ENCODE measurements at places on chromosomes 16 and 17. TPM values are rescaled to one million over a fixed set of nuclear protein-coding genes. Genes with fewer than 3 reads are reported as not detected.

The ZNF668 gene
- 13.6 TPM for total RNA-seq

The KRTAP9-2 gene
- total RNA-seq = not detected

DNA sequence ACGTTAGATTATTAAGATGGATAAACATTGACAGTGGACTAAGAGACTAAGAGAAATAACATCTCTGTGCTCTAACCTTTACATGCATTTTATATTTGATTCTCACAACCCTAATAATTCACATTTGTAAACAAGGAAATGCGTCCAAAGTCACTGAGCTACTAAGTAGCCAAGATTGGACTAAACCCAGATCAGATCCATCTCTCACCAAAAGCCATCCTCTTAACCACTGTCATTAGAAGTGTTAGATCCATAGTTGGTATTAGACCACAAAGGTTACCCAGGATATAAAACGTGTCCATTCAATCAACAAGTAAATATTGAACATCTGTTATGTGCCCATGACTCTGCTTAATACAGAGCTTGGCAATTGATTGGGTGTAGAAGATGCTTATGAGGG lies 5.2 kb downstream of the HSD17B2 start:
- DNase-seq = no peak
- H3K27ac ChIP-seq = no peak overlapping the region
- H3K4me1 ChIP-seq = no peaks in the 10 kb centered on the region

DNA sequence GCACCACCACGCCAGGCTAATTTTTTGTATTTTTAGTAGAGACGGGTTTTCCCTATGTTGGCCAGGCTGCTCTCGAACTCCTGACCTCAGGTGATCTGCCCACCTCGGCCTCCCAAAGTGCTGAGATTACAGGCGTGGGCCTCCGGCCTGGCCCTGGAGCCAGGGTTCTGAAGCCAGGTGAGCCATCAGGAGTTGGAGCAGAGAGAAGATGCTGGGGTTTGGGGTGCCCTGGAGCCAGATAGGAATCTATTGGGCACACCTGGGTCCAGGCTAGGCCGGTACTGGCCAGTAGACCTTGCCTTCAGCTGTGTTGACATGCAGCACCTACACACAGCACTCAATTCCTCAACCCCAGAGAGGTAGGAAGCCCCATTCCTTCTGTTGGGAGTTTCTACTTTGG lies 5.4 kb upstream of the CD300A start:
- no peaks in the 10 kb centered on the region for H3K36me3 ChIP-seq
- no peak overlapping the region for H3K27ac ChIP-seq
- peaks cover under 1% of the 10 kb centered on the region for H3K4me1 ChIP-seq

DNA sequence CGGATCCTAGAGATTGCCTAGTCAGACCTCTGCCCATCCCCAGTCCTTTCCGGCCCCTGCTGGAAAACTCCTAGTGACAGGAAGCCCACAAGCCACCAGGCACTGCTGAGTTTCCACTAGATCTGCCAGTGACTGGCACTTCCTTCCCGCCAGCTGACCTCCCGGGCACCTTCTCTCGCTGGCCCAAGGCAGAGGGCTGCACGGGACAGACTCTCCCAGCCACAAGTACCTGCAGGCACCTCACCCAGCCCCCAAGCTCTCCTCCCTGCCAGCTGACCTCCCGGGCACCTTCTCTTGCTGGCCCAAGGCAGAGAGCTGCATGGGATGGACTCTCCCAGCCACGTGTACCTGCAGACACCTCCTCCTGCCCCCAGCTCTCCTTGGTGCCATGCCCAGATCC lies 66.3 kb upstream of the DOC2B start:
- H3K27ac ChIP-seq = no peak overlapping the region
- DNase-seq = no peak
- H3K36me3 ChIP-seq = no peaks in the 10 kb centered on the region
- H3K4me1 ChIP-seq = no peaks in the 10 kb centered on the region

GRCh38 chr16:27028591-27029110 lies 38.1 kb upstream of the C16orf82 start:
- H3K36me3 ChIP-seq = no peaks in the 10 kb centered on the region
- no peaks in the 10 kb centered on the region for H3K4me1 ChIP-seq
- DNase-seq = no peak
- H3K27ac ChIP-seq = no peak overlapping the region
- H3K27me3 ChIP-seq = no peaks in the 10 kb centered on the region
- H3K4me3 ChIP-seq = no peak overlapping the region

The TTLL6 gene
- 2.6 TPM for total RNA-seq

The TOM1L1 gene
- 57.1 TPM for total RNA-seq

The CCL4 gene
- not detected for total RNA-seq

The ABCA10 gene
- not detected for total RNA-seq

The GCGR gene
- total RNA-seq = 0.61 TPM

DNA sequence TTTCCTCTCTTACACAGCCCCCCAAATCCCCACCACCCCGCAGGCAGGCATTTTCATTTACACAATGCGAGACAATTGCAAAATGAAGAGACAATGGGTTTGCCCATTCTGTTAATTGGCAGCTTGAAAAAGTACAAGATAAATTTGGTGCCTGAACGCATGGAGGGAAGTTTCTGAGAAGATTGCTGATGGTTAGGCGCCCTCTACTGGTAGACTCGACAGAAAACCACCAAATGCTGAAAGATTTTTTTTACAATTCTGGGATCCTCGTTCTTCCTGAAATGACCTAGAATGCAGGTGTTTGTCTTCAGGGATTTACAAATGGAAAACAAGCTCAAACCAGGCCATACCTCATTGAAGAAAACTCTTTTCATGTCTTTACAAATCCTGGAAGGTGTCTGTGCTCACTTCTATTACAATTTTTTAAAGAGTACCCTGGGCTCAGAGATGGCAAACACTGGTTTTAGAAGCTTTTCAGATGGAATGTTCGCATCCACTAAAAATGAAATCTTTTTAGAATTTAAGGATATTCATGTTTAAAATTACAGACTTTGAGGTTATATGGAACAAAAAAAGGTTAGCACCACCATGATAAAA lies 338.5 kb downstream of the PMP22 start:
- H3K36me3 ChIP-seq = no peaks in the 10 kb centered on the region
- no peak overlapping the region for H3K4me3 ChIP-seq

- no peaks in the 10 kb centered on the region for H3K27me3 ChIP-seq
- no peaks in the 10 kb centered on the region for H3K36me3 ChIP-seq
- no peak overlapping the region for H3K4me3 ChIP-seq
- peaks cover 2% of the 10 kb centered on the region for H3K4me1 ChIP-seq
- DNase-seq = no peak
Measured at GRCh38 chr17:66432411-66432957, 130.1 kb downstream of the PRKCA start.

DNA sequence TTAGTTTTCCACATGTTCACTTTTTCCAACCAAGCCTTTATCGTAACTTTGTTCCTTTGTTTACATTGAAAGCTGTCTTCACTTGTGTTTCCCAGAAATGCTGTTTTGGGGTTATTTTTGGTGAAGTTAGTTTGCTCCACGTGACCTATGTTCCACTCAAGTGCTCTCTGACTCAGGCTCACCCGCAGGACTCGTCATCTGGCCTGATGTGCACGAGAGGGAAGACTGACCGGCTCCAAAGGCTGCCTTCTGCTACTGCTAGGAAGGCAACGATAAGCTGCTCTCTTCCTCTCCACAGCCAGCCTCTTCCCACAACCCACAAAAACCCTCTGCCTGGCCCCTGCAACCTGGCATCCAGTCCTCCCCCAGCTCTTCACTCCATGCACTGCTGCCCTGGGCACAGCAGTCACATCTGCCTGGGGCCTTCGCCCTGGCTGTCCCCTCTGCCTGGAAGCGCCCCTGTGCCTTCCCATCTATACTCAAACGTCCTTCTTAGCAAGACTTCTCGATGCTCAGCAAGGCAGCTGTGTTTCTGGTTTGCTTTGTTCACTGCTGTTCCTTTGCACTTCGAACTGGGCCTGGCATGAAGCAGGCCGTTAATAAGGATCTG lies 28.0 kb downstream of the ZCCHC14 start:
- no peaks in the 10 kb centered on the region for H3K27me3 ChIP-seq
- DNase-seq = no peak

The CACNG3 gene
- total RNA-seq = not detected

DNA sequence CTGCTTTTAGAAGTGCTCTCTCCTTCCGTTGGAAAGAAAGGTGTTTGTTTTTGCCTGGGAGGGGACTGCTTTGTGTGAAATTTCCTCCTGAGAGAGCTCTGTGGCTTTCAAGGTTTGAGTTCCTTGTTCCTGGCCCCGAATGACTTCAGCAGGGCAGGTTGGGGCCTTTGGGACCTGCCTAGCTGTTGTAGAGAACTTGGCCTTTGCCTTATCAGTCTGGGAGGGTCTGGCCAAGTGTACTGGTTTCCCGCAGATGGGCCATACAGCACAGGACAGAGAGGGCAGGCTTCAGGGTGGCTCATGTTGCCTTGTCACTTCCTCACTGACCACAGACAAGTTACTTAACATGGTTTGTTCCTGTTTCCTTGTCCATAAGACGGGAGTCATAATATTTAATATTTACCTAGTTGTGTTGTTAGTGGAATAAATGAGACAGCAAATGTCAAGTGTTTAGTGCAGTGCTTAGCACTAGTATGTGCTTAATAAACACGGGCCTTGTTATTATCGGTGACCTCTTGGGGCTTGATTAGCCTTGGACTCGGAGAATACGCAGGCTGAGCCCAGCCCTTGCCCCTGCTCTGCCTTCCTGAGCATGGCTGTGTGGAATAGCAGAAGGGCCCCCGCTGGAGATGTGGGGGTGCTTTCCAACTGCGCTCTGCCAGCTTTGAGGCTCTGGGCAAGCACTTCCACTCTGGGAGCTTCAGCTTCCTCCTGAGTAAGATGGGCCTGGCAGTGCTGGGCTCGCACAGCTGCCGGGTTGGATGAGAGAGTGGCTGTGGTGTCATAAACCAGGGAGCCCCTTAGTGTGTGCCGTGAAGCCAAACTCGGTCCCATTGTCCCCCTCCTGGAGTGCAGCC lies 6.6 kb downstream of the PRSS8 start:
- no peak for DNase-seq
- H3K4me1 ChIP-seq = peaks cover 28% of the 10 kb centered on the region
- no peak overlapping the region for H3K27ac ChIP-seq

The RND2 gene
- 56.8 TPM for total RNA-seq

The ZNF768 gene
- total RNA-seq = 34.7 TPM

DNA sequence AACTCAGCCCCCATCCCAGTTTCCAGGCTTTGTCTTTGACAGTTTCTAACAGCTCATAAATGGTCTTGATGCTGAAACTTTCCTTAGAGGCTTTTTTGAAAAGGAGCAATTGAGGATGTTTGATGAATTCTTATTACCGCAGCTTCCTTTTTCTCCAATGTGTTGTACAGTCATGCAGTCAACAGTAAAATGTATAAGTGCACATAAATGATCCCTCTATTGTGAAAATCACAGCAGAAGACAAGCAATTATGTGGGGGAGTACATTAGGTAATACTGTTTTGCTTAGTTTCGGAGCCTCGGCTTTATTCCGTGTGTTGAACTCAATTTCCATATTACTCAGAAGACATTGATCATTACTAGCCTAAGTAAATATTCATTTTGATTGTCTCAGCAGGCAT lies 673.7 kb downstream of the CDH8 start:
- H3K4me1 ChIP-seq = no peaks in the 10 kb centered on the region
- H3K4me3 ChIP-seq = no peak overlapping the region
- DNase-seq = no peak
- no peaks in the 10 kb centered on the region for H3K27me3 ChIP-seq
- no peak overlapping the region for H3K27ac ChIP-seq

DNA sequence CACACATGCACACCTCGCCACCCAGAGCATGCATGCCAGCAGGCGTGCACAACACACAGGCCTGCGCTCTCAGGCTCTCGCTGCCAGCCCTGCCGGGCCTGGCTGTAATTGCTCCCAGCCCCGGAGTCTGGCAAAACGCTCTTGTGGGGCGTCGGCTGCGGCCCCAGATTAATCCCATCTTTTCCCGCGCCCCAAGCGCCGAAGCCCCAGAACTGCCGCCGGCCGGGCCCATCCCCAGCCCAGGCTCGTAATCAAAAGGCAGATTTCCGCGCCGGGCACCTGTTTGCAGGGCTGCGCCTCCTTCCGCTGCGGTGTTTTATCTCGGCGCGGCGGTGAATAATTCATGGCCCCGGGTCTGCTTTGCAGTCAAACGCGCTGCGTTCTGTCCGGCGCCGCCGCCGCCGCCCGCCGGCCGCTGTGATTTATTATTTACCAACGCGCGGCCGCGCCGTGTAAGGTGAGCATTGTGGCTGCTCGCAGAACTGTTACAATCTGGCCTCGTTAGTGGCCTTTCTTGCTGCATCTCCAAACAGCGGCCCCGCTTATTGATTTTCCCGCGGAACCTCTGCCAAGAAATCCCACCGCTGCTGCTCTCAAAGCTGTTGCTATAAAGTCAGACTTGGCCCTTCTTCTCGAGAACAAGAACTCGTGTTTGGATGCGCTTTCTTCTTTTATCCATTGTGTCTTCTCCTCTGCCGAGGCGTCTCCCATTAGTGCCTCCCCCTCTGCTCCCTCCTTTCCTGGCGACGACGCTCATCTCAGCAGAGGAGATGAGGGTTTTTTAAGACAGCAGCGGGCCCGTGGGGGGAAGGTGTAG lies 126.1 kb downstream of the IRX5 start:
- H3K36me3 ChIP-seq = no peaks in the 10 kb centered on the region
- no peak for DNase-seq
- H3K4me3 ChIP-seq = peak overlapping the region; percentile 55
- H3K27me3 ChIP-seq = peaks cover 28% of the 10 kb centered on the region
- H3K4me1 ChIP-seq = peaks cover 2% of the 10 kb centered on the region

GRCh38 chr17:68863091-68863652 lies 92.0 kb downstream of the ABCA8 start:
- DNase-seq = no peak
- no peak overlapping the region for H3K27ac ChIP-seq
- no peak overlapping the region for H3K4me3 ChIP-seq
- H3K4me1 ChIP-seq = no peaks in the 10 kb centered on the region
- no peaks in the 10 kb centered on the region for H3K36me3 ChIP-seq

- DNase-seq = no peak
- H3K4me3 ChIP-seq = no peak overlapping the region
- no peaks in the 10 kb centered on the region for H3K27me3 ChIP-seq
- no peak overlapping the region for H3K27ac ChIP-seq
Measured at GRCh38 chr17:1730326-1731193, 6.1 kb downstream of the WDR81 start.

The SF3B3 gene
- 521 TPM for total RNA-seq

GRCh38 chr16:9270424-9270823 lies 179.0 kb downstream of the HAPSTR1 start:
- H3K4me1 ChIP-seq = no peaks in the 10 kb centered on the region
- H3K27ac ChIP-seq = no peak overlapping the region
- no peak overlapping the region for H3K4me3 ChIP-seq
- DNase-seq = no peak
- no peaks in the 10 kb centered on the region for H3K36me3 ChIP-seq
- no peaks in the 10 kb centered on the region for H3K27me3 ChIP-seq

- no peak overlapping the region for H3K27ac ChIP-seq
- H3K36me3 ChIP-seq = peaks cover 77% of the 10 kb centered on the region
- no peak overlapping the region for H3K4me3 ChIP-seq
- no peaks in the 10 kb centered on the region for H3K27me3 ChIP-seq
- DNase-seq = no peak
Measured at GRCh38 chr17:49036270-49036626, 39.1 kb downstream of the IGF2BP1 start.

The PRAC2 gene
- total RNA-seq = not detected

DNA sequence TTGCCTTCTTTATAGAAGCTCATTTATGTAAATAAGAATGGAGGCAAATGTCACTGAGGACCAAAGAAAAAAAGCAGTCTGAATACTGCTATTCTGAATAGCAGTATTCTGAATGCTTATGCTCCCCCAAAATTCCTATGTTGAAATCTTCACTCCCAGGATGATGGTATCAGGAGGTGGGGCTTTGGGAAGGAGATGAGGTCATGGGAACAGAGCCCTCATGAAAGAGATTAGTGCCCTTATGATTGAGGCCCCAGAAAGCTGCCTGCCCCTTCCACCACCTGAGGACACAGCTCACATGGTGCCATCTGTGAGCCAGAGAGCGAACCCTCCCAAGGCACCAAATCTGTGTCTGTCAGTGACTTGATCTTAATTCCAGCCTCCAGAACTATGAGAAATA lies 28.8 kb downstream of the HEATR6 start:
- H3K36me3 ChIP-seq = peaks cover 52% of the 10 kb centered on the region
- no peak overlapping the region for H3K27ac ChIP-seq
- no peaks in the 10 kb centered on the region for H3K4me1 ChIP-seq
